NCI-H2029 (cell line): ENCODE measurements at places on chromosomes 11 and 22.
A peak's percentile ranks its signal among the peaks of the same experiment; 100 is the strongest.

- no peak for DNase-seq
Observed at GRCh38 chr11:113075586-113076095, 114.4 kb downstream of the NCAM1 start.

DNA sequence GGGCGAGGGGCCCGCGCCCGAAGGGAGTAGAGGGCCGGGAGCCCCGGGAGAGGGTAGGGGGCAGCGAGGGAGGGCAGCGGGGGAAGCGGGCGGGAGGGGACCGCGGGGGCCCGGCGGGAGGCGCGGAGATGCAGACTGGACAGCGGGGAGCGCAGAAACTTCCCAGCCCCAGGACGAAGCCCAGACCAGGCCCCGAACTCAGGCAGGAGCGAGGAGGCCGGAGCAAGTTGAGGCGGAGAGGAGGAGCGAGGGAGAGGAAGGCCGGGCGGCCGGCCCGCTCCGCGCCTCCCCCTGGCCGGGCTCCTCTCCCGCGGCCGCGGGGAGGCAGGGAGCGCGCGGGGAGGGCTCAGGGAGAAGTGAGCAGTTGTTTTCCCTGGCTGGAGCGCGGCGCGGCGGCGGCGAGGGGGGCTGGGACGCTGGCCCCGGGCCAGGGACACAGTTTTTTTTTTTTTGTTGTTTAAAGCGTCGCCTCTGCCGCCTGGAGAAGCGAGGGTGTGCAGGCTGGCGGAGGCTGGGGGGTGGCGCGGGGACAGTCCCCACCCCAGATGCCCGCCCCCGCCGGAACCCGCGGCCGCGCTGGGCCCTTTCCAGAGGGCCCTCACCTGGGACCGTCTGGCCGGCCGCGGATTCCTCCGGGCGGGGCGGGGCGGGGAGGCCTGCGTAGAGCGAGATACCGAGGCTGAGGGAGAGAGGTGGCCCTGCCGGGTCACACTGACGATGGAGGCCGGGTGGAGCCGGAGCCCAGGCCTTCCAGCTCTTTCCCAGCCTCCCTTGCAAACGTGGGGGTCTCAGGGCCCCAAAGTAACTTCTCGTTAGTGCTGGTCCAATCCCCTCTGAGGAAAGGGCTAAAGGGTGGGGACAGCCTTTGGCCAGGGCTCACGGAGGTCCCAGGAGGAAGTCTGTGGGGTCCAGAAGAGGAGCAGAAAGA is at the start of gene LTBP3:
Gene LTBP3, minus strand, starts transcription at position 358 of the 928 bp plus-strand sequence. CDS start 400 bp downstream, outside the sequence.
- DNase-seq = peak; percentile 45

GRCh38 chr22:50078761-50079160 is 6.5 kb downstream of the MLC1 start:
- DNase-seq = no peak

- DNase-seq = no peak
Observed at GRCh38 chr11:57473285-57473841, 13.0 kb downstream of the RTN4RL2 start.

DNA sequence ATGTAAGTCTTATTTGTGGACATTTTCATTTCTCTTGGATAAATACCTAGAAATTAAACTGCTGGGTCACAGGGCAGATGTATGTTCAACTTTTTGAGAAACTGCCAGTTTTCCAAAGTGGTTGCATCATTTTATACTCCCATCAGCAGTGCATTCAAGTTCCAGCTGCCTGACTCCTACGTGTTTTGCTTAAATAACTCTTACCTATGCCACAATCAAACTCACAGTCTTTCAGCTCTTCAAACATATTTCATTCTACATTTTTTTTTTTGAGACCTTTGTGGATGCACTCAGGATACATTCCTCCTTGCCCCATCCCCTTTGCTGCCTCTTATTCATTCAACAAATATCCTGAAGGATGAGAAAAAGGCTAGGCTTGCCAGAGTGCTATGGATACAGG is 9.2 kb downstream of the TCF20 start:
- DNase-seq = no peak

- DNase-seq = no peak
Observed at GRCh38 chr22:49999946-50000586, 12.5 kb downstream of the IL17REL start.

DNA sequence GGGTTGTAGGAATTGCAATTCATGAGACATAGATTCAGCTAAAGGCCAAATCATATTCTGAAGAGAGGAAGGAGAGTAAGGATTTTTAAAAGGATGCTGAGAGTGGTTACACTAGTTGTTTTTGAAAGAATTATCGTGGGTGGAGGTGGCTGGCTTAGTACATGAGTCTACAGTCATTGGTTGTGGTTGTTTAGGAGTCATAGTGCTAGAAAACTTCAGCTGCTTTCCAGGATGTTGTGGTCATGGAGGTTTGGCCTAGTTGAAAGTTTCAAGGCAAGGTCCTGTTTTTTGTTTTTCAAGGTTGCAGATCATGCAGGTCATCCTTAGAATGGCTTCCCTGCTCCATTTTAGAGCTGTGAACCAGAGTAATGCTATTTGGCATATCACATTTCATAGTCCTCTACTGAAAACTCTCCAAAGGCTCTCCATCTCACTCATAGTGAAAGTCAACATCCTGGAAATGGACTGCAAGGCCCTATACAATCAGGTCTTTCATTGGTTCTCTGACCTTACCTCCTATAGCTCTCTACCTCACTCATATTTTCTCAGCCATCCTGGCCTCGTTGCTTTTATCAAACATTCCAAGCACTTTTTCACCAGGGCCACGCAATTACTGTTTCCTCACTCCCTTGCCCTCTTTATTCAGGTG is 26.1 kb upstream of the ZBTB44 start:
- DNase-seq = no peak

- no peak for DNase-seq
Observed at GRCh38 chr22:33739516-33739915, 180.8 kb downstream of the LARGE1 start.

DNA sequence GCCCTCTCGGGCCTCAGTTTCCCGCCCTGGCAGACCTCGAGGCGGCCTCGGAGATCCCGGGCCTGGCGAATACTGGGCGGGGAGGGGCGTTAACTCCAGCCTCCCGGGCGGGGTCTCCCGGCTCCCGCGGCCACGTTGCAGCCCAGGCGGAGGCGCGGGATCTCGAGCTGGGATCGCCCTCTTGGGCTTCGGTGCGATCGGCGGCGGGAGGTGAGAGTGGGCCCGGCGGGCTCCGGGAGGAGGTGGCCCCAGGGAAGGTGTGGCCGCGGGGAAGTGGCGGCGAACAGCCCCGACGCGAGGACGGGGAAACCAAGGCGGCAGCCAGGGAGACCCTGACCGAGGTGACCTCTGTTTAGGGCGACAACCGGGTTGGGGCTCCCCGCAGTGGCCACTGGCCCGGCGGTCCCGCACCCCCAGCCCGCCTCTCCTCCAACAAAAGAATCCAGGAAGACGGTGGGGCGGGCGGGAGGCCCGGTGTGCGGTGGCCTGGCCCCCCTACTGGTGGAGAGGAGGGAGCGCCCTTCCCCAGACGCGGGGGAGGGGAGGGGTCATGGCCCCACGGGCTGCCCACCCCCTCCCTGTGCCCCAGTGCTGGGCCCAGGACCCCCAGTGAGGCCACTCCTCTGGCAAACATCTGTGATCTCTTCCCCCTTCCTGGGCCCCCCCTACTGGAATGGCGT is at the start of gene PHETA2:
Gene PHETA2, plus strand, starts transcription at position 117 of the 680 bp plus-strand sequence. CDS start 3,046 bp downstream, outside the sequence.
- DNase-seq = no peak

DNA sequence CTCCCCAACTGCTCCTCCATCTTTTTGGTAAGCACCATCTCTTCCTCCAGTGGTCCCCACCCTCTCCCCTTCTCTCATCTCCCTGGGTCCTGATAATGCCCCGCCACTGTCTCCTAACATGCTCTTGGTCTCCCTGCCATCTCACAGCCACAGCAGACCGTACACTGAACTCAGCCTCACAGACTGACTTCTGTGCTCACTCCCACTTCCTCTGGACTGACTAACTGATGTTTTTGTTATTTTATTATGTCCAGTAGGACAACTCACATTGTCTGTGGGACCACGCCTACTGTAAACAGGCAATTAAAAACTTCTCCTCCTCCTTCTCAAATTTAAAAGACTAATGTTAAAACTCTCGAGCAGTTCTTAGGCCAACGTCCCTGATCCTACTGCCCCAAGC is 2.6 kb upstream of the GNAZ start:
- no peak for DNase-seq

DNA sequence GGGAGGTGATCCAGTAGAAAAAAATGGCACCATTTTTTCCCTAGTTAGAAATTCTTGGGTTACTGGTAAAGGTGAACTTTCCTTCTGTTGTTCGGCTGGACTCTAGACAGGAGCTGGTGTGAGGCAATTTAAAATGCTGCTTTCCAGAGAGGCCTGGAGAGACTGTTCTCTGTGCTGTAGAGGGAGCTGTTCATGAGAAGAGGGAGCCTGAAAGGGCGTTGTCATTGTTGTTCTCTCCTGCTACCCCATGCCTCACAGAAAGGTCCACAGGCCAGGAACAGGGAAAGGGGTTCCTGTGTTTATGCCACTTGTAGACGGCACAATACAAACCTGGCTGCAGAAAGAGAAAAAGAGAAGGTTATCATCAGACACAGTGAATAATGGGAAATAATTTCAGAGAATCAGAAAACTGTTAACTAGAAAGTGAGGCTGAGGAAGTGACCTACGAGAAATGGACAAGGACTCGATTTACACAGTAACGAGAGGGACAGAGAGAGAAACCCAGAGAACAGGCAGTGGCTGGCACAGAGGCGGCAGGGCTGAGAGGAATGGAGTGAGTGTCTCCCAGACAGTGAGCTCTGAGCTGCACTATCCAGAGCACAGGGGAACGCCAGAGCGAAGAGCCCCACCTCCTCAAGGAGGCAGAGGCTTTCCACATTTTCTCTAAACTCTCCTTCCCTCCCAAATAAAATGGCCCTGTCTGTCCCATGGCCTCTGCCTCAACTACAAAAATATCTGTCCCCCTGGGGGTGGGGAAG is 109.2 kb downstream of the RRM1 start:
- DNase-seq = no peak

DNA sequence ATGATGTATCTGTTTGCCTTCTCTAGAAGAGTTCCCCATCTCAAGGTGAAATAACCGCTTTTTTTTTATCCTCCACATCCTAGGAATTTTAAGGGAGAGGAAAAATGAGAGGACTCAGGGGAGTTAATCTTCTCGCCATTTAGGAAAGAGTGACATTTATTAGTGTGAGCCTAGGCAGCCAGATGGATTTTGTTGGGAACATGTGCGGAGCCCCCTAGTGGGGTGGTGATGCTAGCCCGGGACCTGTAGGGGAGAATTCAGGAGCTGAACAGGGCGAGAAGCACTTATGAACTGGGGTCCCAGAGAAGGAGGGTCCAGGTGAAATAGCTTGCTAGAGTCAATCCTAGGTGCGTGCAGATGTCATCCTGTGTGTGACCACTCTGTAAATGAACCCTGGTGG is 10.7 kb downstream of the IL17RA start:
- DNase-seq = no peak

- no peak for DNase-seq
Observed at GRCh38 chr11:126072801-126073594, 10.3 kb upstream of the CDON start.

GRCh38 chr11:98564233-98564632 is 456.5 kb upstream of the CNTN5 start:
- DNase-seq = no peak
